ENCODE measurements at places on chromosomes 2 and 18.

DNA sequence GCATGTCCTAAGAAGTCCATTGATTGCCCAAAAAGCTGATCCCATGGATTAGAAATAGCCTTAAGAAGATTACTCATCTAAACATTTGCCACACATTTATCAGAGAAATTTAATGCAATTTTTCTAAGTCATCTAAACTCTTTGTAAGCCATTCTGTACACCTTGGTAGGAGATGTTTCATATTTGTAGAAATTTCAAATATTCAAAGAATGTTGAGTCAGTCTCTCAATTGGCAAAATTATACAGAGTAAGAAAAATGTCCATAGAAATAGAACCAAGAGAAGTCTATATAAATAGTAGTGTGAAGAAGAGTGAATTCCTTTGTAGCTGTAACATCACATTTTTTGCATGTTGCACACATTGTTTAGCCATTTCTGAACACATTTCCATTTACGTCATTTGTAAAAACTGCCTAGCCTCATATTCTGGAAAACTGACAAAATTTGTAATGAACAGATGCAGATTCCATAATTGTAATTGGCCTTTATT lies 128.6 kb downstream of the MSTN start:
- DNase-seq, result no peak

- no peak for DNase-seq
These were observed 198.6 kb downstream of the HAUS1 start for GRCh38 chr18:46302528-46303485.

GRCh38 chr18:68778280-68778886 lies 19.5 kb upstream of the CCDC102B start:
- DNase-seq, result no peak

DNA sequence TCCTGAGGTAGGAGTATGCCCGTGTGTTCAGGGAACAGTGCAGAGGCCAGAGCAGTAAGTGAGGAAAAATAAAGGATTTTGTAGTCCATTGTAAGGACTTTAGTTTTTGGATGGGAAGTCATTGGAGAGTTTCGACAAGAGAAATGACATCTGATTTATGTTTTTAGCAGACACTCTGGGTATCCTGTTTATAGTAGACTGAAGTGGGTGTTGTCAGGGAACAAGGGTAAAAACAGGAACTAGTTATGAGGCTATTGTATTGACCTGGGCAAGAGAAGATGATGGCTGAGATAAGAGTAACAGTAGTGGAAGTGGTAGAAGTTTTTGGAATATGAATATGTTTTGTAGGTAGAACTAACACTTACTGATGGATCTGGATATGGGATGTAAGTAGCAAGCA lies 59.8 kb downstream of the GTF2A1L start:
- no peak for DNase-seq

DNA sequence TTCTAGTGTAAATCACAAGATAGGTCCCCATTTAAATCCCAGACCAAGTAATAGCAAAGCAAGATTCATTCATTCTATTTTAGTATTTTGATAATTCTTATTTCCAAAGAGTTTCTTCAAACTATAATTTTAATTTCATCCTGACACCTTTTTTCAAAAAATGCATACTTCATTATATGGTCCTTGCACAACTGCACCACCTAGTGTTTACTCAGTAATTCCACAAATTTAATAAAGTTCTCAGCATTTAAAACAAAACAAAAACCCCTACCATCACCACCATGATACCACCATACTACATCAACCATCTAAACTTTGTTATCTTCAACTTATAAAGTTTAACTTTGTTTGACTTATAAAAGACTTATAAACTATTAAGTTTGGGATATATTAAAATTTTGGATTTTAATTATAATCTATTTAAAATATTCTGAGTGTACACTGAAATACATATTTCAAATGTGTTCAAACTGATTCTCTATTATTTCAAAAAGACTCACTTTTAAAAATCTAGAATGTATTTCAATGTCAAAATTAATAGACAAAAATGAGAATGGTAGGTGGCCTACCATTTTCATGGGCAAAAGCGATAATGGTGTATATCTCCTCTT lies 44.2 kb downstream of the WDPCP start:
- DNase-seq, result no peak

- DNase-seq, result no peak
These were observed 82.6 kb upstream of the GLI2 start for GRCh38 chr2:120653046-120653445.

- DNase-seq, result no peak
These were observed 194.7 kb upstream of the HS6ST1 start for GRCh38 chr2:128513116-128513960.

GRCh38 chr2:88590998-88591613 lies 36.2 kb downstream of the EIF2AK3 start:
- DNase-seq, result peak; percentile 6

GRCh38 chr2:44192646-44193045 lies 24.0 kb downstream of the PPM1B start:
- no peak for DNase-seq

DNA sequence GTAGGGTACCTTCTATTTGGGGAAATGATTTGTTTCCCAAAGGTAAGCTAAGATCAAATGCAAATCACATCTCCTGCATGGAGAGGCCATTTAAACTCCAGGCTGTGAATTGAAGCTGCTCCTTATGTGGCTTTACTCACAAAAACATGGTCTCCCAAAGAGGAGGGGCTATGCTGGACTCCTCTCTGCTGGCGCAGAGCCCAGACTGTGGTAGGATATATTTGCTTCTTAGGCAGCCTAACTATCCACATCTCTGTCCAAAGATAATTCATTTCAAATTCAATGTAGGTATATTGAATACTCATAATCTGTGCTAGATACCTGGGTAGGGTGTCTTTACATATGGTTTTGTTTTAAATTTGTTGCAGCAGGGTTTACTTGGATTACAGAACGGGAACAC lies 358.5 kb downstream of the ALK start:
- DNase-seq, result no peak

DNA sequence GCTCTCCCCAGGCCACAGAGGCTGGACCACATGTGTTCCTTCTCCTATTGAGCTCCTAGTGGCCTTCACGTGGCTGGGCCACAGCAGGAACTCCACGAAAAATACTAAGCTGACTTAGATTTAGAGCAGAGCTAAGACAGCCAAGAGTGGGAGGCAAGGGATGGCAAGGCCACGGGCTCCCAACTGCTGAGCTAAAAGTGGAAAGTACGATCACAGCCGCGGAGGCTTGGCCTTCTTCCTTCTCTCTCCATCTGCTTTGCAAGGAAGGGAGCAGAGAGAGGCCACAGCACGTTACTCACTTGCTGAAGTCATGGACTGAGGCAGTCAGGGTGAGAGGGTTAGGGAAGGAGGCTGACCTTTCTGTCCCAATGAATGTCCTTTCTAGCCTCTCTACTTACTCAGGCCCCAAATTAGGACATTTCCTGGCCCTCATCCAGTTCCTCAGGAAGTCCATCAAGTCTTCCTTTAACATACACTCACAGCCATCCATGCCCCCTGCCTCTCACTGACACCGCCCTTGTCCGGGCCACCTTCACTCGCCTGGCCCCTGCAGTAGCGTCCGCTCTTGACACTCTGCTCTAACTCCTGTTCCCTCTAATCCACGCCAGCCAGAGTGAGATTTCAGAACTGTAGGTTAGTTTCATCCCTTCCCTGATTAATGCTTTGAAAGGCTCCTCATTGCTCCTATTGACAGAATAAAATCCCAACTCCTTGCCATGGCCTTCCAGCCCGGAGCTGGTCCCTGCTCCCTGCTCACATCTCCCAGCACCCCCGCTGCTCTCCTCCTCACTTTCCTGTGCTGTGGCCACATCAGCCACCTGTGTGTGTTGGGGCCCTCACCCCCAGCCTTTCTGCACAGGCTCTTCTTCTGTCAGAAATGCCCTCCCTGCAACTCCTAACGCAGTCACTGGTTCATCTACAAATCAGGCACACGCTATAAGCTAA lies 204.2 kb downstream of the CYP26B1 start:
- DNase-seq, result no peak

GRCh38 chr2:200360364-200360763 lies 53.9 kb downstream of the SPATS2L start:
- DNase-seq, result no peak

GRCh38 chr2:1757567-1757966 lies 13.3 kb upstream of the PXDN start:
- no peak for DNase-seq

- DNase-seq, result no peak
These were observed 410.3 kb downstream of the PID1 start for GRCh38 chr2:228860601-228861285.

- DNase-seq, result no peak
These were observed 240.2 kb downstream of the DYSF start for GRCh38 chr2:71693286-71694270.

GRCh38 chr2:17083902-17084301 lies 418.3 kb upstream of the CYRIA start:
- no peak for DNase-seq

DNA sequence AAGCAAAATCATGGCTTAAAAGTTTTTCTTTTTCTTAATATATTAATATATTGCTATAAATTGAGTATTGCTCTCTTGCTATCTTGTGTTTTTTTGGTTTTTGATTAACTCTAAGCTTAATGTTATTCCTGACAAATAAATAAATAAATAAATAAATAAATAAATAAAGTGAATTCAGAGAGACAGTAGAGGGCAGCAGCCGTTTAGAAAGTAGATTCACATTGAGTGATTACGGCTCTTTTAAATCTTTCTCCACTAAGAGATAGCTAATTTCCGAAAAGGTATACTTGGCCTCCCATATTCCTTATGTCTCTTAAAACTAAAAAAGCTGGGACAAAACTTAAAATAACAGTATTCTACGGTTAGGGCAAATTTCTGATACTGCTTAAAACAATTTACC lies 34.3 kb downstream of the MSH2 start:
- no peak for DNase-seq

GRCh38 chr2:150232321-150232720 lies 255.1 kb downstream of the RND3 start:
- no peak for DNase-seq

- DNase-seq, result no peak
These were observed 13.1 kb downstream of the RNU2-63P start for GRCh38 chr2:88003074-88003755.

DNA sequence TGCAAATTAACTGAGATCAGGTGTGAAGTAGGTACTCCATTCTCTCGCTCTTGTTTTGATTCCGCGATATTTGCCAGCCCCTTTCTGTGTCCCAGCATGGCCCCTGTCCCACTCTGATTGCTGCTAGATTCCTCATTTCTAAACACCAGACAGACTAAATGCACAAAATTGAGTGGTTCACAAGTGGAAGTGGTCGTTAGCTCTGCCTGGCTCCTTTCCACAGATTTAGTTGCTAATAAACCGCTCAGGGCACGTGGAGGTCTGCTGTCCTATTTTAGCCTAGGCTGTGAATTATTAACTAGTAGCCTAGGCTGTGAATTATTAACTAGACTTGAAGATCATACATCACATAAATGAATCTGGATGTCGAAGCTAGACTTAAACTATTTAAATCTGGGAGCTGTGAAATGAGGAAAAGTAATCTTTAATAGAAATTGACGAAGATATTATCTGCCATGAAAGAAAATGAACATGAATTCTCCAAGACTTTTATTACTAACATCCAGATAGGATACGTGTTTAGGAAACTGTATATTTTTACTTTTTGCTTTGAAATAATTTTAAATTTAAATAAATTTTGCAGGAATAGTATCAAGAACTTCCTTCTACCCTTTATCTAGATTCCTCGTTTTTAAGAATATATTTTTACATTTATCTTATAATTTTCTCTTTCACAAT lies 3.7 kb downstream of the IL1RL2 start:
- no peak for DNase-seq

DNA sequence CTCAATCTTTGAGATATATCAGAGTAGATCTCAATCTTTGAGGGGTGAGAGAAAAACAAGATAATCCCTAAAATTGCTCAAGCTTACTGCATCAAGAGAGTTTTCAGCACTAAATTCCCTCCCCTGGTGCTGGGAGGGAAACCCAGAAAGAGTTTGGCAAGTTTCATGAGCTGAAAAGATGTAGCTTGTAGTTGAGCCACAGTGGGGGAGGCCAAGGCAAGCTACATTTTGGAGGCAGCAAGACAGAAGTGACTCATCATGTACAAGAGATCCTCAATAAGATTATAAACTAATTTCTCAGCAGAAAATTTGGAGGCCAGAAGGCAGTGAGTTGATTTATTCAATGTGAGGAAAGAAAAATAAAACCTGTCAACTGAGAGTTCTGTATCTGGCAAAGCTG lies 308.2 kb downstream of the PIEZO2 start:
- no peak for DNase-seq

GRCh38 chr18:68676913-68677312 lies 38.0 kb downstream of the TMX3 start:
- no peak for DNase-seq

DNA sequence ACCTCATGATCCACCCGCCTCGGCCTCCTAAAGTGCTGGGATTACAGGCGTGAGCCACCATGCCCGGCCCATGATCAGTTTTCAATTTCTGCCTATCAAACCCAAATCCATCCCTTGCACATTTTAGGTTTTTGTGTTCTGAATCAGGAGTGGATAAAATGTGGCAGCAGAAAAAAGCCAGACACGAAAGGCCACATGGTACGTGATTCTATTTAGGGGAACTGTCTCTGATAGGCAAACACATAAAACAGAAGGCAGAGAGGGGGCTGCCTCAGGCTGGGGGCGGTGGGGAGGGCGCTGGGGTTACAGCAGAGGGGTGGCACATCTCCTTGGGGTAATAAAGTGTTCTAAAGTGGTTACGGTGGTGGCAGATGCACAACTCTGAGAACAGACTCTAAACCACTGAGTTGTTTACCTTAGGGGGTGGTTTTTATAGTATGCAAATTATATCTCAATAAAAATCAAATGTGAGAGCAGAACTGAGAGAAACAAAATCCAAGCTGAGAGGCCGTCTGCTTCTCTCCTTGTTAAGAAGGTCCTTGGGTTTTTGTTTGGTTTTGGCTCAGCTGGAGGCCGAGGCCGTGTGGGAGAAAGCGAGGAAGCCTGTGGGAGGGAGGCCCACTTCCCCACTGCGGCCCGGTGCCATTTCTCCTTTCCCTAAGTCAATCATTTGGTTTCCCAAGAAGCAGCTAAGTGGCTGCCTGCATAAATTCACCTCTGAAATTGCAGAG lies 78.0 kb downstream of the SOWAHC start:
- DNase-seq, result no peak

DNA sequence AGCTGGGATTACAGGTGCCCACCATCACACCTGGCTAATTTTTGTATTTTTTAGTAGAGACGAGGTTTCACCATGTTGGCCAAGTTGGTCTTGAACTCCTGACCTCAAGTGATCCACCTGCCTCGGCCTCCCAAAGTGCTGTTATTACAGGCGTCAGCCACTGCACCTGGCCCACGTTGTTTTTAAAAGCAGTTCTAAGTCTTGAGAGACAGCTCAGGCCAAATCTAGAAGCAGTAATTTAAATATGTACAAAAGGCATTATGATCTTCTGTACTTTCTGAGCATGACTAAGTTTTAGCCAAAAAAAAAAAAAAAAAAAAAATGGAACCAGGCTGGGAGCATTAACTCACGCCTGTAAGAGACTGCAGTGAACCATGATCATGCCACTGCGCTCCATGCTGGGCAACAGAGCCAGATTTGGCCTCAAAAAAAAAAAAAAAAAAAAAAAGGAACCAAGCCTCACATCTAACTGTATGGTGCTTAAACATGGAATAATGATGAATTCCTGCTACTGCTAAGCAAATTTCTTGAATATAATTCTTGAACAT lies 4.0 kb downstream of the ABHD3 start:
- DNase-seq, result no peak

Data from stimulated activated CD4-positive, alpha-beta T cell treated with anti-CD3 and anti-CD28 coated beads, Interleukin-2, amount 100 ng/mL, for 24 hours (primary cell).